T-helper 17 cell (primary cell): ENCODE measurements at places on chromosomes 4 and X. TPM values are rescaled to one million over a fixed set of nuclear protein-coding genes. Genes with fewer than 3 reads are reported as not detected.

Gene FABP2
- total RNA-seq = not detected

Gene TMEM47
- not detected for total RNA-seq

Gene NR3C2
- 41.0 TPM for total RNA-seq

Gene JADE3
- 0.32 TPM for total RNA-seq

DNA sequence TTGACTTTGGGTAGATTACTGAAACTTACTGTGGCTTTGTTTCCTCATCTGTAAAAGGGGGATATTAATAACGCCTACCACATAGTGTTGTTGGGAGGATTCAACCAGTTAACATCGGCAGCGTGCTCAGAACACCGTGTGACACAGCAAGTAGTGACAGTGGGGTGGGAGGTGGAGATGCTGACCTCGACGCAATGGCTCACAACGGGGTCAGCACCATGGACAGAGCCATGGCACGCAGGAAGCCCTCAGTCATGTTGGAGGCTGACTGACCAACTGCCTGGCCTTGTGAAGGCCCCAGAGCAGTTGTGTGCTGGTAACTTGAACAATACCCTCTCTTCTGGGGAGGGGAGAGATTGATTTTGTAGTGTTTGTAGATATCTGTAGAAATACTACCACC lies 93.2 kb downstream of the WFS1 start:
- peaks cover 41% of the 10 kb centered on the region for H3K27me3 ChIP-seq
- H3K4me1 ChIP-seq = no peaks in the 10 kb centered on the region
- no peaks in the 10 kb centered on the region for H3K36me3 ChIP-seq
- no peak for DNase-seq

DNA sequence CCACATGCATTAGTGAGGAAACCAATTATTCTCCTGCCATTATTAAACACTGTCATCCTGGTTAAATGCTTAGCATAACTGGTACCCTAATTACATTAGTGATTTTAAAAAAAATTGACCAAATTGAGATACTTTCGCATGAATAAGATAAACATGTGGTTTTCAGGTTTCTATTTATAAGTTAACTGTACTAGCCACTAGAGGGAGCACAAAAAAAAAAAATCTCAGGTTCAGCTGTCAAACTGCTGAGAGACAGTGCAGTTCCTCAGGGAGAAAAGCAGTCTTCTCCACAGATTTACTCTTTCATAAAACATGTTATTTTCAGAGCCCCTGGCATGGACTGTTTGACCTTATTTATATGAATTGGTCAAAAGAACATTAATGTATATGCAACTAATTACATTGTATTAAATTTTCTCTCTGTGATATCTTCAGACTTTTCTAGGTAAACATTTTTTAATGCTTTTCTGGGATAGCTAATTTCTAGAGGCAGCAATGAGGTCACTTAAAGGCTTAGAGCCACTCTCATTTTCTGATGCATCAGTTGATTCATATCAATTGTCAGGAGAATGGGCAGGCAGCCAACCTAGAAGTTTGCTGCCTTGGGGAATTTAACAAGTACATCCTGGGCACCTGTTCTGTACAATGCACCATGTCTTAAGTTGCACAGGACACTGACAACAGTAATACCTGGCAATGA lies 167.5 kb downstream of the CDS1 start:
- no peaks in the 10 kb centered on the region for H3K36me3 ChIP-seq
- H3K27ac ChIP-seq = no peak overlapping the region
- peaks cover 10% of the 10 kb centered on the region for H3K27me3 ChIP-seq
- H3K4me3 ChIP-seq = no peak overlapping the region
- peaks cover 2% of the 10 kb centered on the region for H3K4me1 ChIP-seq
- DNase-seq = no peak

GRCh38 chr4:168879188-168879587 lies 130.9 kb downstream of the CBR4 start:
- DNase-seq = no peak
- peaks cover 5% of the 10 kb centered on the region for H3K4me1 ChIP-seq
- H3K36me3 ChIP-seq = peaks cover 3% of the 10 kb centered on the region
- peaks cover 72% of the 10 kb centered on the region for H3K27me3 ChIP-seq
- no peak overlapping the region for H3K4me3 ChIP-seq

- DNase-seq = no peak
- no peak overlapping the region for H3K4me3 ChIP-seq
- no peaks in the 10 kb centered on the region for H3K4me1 ChIP-seq
- no peak overlapping the region for H3K27ac ChIP-seq
- no peaks in the 10 kb centered on the region for H3K36me3 ChIP-seq
Measured at GRCh38 chrX:42837747-42838146, 59.8 kb upstream of the PPP1R2C start.

DNA sequence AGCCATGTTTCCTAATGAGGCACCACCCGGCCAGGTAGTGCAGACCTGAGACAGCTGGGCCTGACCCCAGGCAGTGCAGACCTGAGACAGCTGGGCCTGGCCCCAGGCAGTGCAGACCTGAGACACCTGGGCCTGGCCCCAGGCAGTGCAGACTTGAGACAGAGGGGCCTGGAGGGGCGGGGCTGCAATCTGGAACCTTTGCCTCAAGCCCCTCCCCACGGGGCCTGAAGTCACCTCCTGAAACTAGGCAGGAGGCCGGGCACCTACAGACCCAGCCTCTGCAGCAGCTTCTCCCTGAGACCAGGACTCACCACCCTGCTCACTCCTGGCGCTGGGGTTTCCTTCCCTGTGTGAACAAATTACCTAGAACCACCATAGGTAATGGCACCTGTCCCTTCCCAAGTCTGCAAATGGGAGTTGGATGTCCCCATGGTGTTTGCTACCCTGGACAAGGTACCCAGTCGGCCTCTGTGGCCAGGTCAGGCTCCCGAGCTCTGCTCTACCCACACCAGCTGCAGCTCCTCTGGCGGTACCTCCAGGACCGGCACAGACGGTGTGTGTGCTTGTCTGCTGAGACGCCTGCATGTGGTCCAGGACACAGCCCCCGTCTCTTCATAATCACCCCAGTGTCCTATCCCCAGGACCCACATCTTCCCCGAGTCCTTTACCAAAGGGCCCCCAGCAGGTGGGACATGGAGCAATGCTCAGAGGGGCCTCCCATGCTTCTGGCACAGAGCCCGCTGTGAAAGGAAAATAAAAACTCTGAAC lies 53.1 kb upstream of the C4orf50 start:
- peaks cover 6% of the 10 kb centered on the region for H3K36me3 ChIP-seq
- H3K27me3 ChIP-seq = no peaks in the 10 kb centered on the region
- H3K27ac ChIP-seq = no peak overlapping the region
- H3K4me1 ChIP-seq = peaks cover 3% of the 10 kb centered on the region

GRCh38 chr4:156906325-156906724 lies 65.3 kb downstream of the PDGFC start:
- no peaks in the 10 kb centered on the region for H3K36me3 ChIP-seq
- no peak for DNase-seq
- no peak overlapping the region for H3K4me3 ChIP-seq
- no peaks in the 10 kb centered on the region for H3K27me3 ChIP-seq

- DNase-seq = no peak
- H3K36me3 ChIP-seq = no peaks in the 10 kb centered on the region
- H3K27ac ChIP-seq = no peak overlapping the region
- H3K4me3 ChIP-seq = no peak overlapping the region
- H3K27me3 ChIP-seq = peaks cover 16% of the 10 kb centered on the region
Measured at GRCh38 chrX:51955200-51955599, 61.8 kb downstream of the MAGED1 start.

- no peaks in the 10 kb centered on the region for H3K36me3 ChIP-seq
- no peak overlapping the region for H3K27ac ChIP-seq
- no peak for DNase-seq
- H3K4me3 ChIP-seq = no peak overlapping the region
- H3K27me3 ChIP-seq = no peaks in the 10 kb centered on the region
- peaks cover 4% of the 10 kb centered on the region for H3K4me1 ChIP-seq
Measured at GRCh38 chrX:31213941-31214340, 142.1 kb upstream of the FTHL17 start.

DNA sequence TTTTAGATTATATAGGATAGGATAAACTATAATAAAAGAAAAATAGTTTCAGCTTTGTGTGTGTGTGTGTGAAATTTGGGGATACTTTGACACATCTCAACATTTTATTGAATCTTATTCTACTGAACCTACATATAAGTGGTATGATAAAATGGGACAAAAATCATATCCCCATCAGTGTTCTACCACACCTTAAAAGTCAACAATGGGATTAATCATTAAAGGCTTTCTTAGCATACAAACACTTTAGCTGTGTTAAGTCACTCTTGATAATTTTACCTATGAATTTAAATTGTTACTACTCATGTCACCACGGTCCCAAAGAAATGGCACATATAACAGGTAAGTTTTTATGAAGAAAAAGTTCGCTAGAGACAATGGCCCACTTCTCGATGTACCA lies 37.7 kb upstream of the LRBA start:
- H3K27ac ChIP-seq = no peak overlapping the region
- H3K4me3 ChIP-seq = no peak overlapping the region
- H3K36me3 ChIP-seq = no peaks in the 10 kb centered on the region
- H3K27me3 ChIP-seq = no peaks in the 10 kb centered on the region
- H3K4me1 ChIP-seq = no peaks in the 10 kb centered on the region

DNA sequence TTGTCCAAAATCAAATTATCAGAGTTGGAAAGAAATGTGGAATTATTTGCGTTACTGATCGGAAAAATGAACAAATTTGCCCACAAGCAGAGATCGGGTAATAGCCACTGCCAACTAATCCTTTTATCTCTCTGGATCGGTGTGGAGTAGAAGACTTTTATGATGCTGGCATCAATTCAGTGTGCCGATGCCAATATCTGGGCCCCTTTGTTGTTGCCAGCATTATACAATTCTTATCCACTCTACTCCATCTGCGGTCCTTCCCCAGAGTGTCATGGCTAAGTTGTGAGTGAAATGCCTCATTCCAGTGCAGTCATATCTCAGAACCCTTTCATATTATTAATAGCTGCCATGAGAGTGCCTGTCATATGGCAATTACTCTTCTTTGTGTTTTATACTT lies 660.2 kb downstream of the ADGRL3 start:
- H3K27me3 ChIP-seq = no peaks in the 10 kb centered on the region
- no peak overlapping the region for H3K4me3 ChIP-seq
- H3K27ac ChIP-seq = no peak overlapping the region
- DNase-seq = no peak
- no peaks in the 10 kb centered on the region for H3K4me1 ChIP-seq
- no peaks in the 10 kb centered on the region for H3K36me3 ChIP-seq

DNA sequence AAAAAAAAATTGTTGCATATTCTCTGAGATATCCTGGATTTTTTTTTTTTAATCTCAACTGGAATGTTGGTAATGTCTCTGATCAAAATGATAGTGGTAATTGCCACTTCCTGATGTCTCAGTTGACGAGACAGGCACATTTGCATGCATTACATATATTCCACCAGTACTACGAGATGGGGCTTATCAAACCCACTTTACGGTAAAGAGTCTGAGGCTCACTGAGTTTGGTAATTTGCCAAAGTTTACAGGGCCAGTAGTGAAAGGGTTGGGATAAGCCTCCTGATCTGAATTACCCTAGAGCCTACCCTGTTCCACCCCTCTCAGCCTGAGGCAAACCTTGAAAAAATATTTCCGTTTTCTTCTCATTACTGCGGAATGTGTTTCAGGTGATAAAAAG lies 5.3 kb downstream of the MAGEB2 start:
- H3K27ac ChIP-seq = no peak overlapping the region
- no peaks in the 10 kb centered on the region for H3K36me3 ChIP-seq
- no peak overlapping the region for H3K4me3 ChIP-seq
- no peaks in the 10 kb centered on the region for H3K27me3 ChIP-seq
- DNase-seq = no peak

GRCh38 chr4:173171987-173172386 lies 3.4 kb downstream of the GALNT7 start:
- peaks cover 47% of the 10 kb centered on the region for H3K4me1 ChIP-seq
- H3K27me3 ChIP-seq = no peaks in the 10 kb centered on the region
- peak overlapping the region; percentile 36 for H3K4me3 ChIP-seq

GRCh38 chrX:28847423-28847822 lies 260.2 kb downstream of the IL1RAPL1 start:
- H3K4me1 ChIP-seq = no peaks in the 10 kb centered on the region
- no peaks in the 10 kb centered on the region for H3K27me3 ChIP-seq
- no peak overlapping the region for H3K27ac ChIP-seq
- DNase-seq = no peak
- no peak overlapping the region for H3K4me3 ChIP-seq
- H3K36me3 ChIP-seq = no peaks in the 10 kb centered on the region

DNA sequence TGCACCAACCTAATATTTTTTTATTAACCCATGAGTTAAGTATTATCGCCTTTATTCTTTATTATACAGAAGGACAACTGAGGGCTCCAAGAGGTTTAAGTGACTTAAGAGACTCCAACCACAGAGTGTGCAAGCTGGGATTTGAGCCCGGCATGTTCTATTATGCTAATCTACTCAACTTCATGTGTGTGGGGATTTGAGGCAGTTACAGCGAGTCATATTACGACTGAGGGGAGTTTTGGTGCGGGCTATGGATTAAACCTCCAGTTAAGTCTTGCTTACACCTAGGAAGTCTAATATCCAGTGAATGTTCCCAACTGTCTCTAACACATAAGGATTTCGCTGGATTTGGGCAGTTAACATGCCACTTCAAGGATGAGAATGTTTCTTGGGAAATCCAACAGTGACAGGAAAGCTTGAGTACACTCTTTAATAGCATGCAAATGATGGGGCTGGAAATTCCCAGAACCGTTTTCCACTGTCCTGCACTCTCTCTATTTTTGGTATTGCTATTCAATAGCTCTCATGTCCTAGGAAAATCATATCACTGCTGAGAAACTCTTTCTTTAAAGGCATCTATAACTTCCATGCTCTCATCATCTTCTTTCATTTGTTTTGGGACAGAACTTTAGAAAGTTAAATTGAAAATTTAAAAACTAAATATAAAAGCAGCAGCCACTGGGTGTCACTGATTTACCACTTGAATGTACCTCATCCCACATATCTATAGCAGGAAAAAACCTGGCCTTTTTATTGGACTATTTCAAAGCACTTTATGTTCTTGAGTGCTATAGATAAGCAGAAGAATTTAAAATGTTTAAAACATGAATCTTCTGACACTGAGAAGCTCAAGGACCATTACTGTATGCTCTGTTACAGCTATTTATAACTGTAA lies 165.1 kb upstream of the TTC29 start:
- no peak overlapping the region for H3K4me3 ChIP-seq
- DNase-seq = no peak
- H3K27ac ChIP-seq = no peak overlapping the region
- H3K36me3 ChIP-seq = no peaks in the 10 kb centered on the region

DNA sequence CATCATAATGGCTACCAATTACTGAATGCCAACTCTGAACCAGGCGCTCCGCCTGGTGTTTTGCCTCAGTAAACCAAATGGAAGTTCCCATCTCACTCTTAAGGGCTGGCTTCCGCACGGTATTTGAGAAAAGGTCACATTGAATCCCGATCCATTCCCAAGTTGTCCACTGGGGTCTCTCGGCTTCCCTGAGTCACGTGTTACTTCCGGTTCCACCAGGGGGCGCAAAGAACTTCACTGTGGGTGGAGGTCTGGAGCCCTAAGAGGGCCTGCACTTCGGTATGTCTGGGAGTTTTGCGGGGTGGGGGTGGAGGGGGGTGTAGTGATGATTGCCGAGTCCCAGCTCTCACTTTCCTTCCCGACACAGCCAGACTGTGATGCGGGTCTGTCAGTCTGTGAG lies 13.4 kb upstream of the NHS start:
- DNase-seq = no peak
- H3K4me3 ChIP-seq = no peak overlapping the region
- H3K27me3 ChIP-seq = no peaks in the 10 kb centered on the region
- H3K4me1 ChIP-seq = no peaks in the 10 kb centered on the region
- no peaks in the 10 kb centered on the region for H3K36me3 ChIP-seq
